ENCODE measurements at places on chromosomes 12 and 14.

- no peak for DNase-seq
Observed at GRCh38 chr12:1250641-1251040, 259.6 kb downstream of the ERC1 start.

DNA sequence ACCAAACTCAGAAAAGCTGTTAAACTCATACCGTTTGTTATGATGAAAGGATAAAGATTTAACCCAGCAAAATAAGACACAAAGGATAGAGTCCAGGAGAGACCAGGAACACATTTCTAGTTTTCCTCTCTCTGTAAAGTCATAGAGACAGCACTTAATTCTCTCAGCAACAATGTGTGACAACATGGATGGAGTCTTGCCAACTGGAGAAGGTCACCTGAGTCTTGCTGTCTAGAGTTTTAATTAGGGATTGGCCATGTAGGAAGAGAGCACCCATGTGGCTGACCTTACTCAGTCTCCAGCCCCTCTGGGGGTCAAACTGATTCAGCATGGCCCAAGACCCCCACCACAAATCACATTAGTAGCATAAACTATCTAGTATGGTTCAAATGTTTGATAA, 151.0 kb upstream of the ATF7IP start:
- no peak for DNase-seq

DNA sequence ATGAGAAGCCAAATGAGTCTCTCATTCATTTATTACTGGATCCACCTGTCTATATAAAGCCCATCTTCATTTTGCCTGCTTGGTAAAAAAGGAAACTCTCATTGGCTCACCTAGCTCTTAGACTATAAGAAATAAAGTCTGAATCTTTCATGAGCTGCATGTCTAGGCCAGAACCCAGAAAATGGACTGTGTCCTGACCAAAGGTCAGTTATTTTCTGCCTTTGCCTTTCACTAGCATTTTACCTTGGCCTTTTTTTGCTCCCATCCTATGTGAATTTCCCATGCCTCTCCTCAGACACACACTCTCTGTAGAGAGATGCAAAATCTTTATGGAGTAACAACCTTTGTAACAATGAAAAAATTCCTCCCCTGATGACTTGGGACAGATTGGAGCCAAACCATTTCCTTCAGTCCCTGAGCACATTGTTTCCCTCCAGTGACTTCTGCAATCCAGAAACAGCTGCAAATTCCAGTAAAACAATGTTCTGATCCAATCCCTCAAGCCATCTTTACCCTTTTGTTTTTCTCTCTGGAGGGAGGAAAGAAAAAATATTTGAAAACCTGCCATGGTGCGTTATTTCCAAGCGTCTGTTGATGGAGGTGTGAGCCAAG, 33.6 kb upstream of the MAP3K9 start:
- no peak for DNase-seq

DNA sequence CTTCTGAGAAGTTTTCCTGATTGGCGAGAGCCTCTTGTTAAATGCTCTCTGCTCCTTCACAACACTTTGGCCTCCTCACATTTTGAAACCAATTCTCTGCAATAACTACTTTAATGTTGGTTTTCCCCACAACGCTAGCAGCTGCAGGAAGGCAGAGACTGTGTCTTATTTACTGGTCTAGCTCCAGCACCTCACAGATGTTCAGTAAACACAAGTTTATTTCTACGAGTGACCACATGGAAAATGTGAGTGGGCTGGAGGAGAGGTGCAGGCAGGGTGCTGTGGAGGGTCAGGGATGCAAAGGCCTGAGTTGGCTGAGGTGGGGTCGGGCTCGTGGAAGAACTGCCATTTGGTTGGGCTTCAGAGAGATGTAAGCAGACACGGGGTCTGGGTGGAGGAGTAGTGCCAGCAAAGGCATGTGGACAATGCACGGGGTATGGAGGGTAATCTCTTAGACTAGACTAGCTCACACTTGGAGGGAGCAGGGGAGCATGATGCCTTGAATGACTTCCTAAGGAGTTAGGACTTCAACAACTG, 117.4 kb upstream of the RTL1 start:
- no peak for DNase-seq

GRCh38 chr12:56257071-56257470, 1.1 kb downstream of the ANKRD52 start:
- DNase-seq, result no peak

Measured in hematopoietic multipotent progenitor cell (in vitro differentiated cells).